GM12892 (cell line): ENCODE measurements at places on chromosomes 5 and 9.

DNA sequence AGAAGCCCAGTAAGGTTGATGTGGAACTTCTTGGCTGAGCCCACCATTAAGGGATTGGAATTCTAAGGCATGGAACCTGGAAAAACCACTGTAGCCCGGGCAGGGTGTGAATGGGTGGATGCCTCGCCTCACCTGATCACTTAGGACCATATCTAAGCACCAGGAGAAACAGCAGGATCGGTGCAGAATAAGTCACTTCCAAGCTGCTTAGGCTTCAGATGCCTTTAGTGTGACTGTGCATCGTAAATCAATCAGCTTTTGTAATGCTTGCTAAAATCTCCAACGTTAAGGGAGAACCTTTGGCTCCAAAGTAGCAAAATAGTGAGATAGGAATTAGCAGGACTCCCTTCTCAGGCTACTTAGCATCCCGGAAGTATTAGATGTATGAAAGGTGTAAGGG lies 103.9 kb upstream of the MEGF10 start:
- no peak for DNase-seq

GRCh38 chr5:27503813-27504212 lies 465.4 kb upstream of the CDH9 start:
- DNase-seq = no peak

DNA sequence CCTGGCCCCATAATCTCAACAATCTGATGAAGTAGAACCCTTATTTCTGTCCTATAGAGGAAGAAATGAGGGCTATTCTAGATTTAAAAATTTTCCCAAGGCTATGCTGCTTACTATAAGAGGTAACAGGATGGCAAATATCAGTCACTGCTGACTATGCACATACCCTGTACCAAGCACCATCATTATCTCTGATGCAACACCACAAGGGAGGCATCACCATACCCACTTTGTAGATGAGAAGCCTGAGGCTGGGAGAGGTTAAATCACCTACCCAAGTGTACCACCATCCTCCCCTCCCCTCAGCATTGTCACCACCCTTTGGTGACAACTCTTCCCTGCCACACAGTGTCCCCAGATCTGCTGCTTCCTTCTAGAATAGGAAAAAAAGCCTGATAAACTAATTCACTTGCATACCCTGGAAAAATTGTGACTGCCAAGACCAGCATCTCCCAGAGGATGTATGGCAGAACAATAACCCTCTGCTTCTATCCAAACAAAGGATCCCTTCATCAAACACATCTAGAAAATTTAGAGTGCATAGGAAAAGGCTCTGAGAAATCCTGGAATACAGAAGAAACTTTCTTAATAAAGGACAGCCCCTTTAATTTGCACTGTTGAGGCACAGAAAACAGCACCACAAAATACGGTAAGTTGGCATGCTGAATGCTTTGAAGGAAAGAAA lies 48.3 kb downstream of the PRRC1 start:
- DNase-seq = no peak

DNA sequence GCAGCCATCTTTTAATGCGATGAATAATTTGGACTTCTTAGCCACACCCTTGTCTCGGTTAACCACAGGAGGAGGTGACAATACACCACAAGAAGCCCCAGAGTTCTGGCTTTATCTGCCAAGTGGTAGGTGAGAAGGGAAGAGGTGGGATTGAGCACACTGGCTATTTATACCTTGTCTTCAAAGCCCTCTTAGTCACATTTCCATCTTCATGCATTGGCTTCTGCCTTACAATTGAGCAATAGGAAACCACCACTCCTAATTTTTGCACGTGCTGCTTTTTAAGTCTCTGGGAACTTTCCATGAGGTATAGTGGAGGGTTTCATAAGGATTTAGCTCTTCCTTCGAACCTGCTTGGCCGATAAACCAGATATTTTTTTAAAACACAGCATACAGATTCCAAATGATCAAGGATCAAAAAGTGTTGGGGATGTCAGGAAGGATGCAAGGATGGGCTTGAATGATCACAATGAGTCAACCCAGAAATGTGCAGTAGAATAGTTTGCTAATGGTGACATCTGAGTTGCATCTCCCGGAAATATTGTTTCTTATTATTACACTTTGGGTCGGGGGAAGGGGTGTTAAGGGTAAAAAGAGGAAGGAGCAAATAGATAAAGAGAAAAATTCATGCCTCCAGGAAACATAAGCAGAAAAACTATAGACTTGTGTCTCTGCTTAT lies 25.5 kb downstream of the PLAC8L1 start:
- no peak for DNase-seq

GRCh38 chr9:81373294-81373693 lies 316.1 kb downstream of the TLE1 start:
- no peak for DNase-seq

DNA sequence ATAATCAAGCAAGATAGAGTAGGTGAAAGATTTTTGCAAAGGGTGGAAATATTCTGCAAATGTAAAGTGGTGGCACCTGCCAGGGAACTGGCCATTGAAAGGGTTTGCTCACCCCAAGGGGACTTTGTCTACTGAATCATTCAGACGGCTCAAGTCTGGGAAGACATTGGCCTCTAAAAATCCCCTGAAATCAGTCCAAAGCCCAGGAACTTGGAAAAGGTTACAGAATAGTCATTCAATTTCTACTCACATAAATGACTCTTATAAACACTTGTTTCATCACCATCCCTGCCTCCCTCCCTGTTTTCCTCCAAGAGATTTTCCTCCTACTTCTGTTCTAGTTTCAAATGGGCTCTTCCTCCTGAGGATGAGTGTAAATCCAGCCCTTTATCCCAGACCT lies 28.5 kb downstream of the ZNF366 start:
- DNase-seq = no peak
